Left forelimb (tissue), 1 donor: ENCODE measurements at places on chromosomes 13 and 19.

DNA sequence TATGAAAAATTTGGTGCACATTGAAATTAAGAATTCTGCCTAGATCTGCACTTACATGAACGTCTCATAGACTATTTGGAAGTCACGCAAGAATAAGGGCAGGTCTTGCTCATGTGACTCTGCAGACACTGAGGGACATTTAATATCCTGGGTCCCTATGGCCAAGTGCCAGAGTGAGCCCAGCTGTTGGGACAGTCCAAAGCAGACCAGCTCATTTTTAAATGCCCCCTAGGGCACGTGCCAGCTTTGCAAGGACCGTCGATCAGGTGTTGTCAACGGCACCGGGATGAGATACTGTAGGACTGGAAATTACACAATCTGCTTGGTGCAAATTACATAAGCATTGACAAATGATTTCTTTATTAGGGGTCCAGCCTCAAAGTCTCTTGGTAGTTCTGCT, 293.6 kb downstream of the TEX29 start:
- no peak for DNase-seq

DNA sequence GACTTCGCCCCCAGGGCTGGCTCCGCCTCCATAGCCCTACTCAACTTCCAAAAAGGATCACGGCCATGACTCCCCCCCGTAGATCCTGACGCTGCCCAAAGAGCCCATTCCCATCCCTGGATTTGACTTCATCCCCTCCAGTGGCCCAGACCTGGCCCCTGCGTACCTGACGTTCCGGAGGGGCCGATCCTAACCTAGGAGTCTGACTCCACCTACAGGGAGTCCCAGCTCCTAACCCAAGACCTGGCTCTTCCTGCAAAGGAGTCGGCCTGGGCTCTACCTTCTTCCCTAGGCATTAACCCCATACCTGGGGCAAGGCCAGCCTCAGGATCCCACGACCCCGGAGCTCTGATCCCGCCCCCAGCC, 10.8 kb downstream of the STAP2 start:
- no peak for DNase-seq

DNA sequence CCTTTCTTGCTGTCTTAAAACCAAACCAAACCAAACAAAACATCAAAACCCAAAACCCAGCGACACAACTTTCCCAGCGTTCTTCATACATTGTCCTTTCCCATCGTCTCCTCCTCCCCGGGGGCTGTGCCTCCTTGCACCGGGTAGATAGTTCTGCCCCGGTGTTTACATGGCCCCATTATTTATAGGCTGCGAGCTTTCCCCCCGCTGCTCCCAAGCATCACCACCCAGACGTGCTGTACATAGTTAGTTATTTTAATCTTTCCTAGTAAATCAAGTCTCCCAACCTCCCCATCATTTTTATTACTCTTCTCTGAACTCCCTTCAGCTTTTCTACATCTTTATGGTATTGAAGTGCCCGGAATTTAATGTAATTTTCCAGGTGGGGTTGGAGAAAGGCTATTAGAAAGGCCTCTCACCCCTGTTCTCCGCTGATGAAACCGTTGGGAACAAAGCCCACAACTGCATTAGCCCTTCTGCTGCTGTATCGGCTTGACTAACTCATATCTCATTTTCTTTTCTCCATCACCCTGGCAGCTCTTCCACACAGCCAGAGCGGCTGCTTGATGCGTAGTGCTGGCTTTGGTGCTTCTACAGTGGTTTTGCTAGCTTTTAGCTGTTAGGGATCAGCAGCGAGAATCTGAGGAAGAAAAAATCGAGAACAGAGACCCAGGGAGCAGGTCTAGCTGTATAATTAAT, 53.1 kb downstream of the FGF9 start:
- no peak for DNase-seq

DNA sequence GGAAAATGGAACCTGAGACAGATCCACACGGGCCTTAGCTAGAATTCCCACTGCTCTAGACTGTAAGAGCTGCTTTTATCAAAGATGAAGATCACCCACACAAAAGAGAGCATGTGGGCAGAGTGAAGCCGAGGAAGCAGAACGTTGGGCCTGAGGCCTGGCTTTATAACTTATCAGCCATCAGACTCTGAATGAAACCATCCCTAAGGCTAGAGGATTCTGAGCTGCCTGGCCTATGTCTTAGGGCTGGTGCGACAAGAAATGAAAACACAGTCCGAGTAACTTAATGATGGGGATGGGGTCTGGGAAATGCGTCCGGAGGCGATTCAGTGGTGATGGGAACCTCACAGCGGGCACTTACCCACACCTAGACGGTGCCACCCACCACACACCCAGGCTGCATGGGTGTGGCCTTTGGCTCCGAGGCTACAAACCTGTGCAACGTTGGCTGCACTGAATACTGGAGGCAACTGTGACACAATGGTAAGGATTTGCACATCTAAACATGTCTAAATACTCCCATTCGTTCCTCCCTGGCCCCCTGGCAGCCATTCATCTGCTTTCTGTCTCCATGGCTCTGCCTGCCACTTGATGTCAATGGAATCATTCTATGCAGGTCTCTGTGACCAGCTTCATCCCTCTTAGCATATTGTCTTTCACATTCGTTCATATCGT, 62.0 kb downstream of the SLC15A1 start:
- no peak for DNase-seq

DNA sequence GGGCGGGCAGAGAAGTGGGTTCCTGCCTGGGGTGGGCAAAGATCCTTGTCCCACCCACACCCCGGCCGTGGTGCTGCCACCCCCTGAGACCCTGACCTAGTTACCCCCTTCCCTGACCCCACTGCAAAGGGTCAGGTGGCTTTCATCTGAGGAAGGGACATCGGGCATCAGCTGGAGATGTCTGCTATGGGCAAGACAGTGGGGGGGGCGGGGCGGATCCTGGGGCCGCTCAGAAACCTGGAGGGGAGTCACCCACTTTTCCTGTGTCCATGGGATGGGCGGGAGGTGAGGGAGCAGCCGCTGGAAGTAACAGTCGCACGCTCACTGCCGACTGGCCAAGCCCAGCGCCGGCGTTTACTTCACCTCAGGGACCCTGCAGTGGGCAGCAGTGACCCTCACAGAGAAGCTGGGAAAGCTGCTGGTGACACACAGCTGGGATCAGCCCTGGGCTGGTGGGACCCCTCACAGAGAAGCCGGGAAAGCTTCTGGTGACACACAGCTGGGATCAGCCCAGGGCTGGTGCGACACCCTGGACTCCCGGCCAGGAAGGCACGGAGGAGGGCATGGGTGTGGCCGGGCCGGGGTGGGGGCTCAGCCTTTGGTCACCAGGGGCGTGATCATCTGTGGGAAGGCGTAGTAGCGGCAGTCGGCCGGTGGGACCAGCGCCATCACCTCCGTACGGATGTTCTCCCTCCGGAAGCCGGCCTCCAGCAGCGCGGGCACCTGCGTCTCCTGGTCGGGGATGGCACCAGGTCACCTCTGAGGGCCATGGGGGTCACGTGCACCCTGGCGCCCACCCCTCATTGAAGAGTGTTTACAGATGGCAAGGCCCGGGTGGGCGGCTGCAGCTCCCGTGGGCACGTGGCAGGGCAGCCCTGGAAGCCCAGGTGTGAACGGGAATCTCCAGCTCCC, 4.3 kb downstream of the GAMT start:
- no peak for DNase-seq

- DNase-seq: no peak
These were observed 13.1 kb downstream of the MAST3 start for GRCh38 chr19:18110609-18111232.

DNA sequence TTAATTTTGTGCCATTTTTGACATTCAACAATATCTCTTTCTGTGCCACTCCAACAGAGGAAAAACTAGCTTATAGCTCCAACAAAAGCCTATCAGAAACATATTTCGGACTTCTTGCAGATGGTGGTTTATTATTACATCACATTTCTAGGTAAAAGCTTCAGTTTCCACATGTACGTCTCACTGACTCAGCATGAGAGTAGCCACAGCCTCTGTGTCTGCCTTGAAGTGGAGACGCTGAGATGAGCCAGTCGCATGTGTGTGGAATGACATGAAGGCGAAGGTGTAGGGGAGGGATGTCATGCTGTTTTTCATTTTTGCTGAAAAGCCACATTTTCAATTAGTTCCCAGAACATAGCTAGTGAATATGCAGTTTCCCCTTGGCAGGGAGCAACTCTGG, 598.6 kb downstream of the EFNB2 start:
- DNase-seq: no peak

GRCh38 chr13:111076155-111077013, 38.7 kb upstream of the ARHGEF7 start:
- no peak for DNase-seq

DNA sequence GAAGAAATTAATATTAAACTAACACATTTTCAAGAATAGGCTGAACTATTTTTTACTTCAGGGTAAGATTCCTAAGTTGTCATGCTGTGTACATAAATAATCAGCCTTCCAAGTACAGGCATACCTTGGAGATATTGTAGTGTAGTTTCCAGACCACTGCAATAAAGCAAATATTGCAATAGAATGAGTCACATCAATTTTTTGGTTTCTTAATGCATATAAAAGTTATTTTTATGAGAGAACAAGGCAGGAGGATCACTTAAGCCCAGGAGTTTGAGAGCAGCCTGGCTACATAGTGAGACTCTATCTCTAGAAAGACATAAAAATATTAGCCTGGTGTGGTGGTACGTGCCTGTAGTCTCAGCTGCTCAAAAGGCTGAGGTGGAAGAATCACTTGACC, 511.5 kb downstream of the UQCRFS1 start:
- DNase-seq: no peak

DNA sequence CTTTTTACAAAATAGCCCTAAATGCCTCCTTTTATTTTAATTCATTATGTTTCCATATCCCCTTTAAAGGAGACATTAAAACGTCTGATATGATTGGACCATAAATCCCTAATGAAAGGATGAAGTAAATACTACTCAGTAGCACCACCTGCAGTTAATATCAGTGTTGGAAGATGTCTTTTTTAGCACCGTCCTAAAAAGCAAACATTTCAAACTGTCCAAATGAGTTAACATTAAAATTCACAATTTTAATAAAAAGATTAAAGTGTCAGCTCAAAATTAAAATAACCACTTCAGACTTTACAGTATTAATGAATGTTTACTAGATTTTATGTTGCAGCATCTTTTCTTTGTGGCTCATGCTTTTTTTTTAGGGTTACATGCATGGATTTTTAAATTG, 12.3 kb downstream of the ZNF507 start:
- no peak for DNase-seq

DNA sequence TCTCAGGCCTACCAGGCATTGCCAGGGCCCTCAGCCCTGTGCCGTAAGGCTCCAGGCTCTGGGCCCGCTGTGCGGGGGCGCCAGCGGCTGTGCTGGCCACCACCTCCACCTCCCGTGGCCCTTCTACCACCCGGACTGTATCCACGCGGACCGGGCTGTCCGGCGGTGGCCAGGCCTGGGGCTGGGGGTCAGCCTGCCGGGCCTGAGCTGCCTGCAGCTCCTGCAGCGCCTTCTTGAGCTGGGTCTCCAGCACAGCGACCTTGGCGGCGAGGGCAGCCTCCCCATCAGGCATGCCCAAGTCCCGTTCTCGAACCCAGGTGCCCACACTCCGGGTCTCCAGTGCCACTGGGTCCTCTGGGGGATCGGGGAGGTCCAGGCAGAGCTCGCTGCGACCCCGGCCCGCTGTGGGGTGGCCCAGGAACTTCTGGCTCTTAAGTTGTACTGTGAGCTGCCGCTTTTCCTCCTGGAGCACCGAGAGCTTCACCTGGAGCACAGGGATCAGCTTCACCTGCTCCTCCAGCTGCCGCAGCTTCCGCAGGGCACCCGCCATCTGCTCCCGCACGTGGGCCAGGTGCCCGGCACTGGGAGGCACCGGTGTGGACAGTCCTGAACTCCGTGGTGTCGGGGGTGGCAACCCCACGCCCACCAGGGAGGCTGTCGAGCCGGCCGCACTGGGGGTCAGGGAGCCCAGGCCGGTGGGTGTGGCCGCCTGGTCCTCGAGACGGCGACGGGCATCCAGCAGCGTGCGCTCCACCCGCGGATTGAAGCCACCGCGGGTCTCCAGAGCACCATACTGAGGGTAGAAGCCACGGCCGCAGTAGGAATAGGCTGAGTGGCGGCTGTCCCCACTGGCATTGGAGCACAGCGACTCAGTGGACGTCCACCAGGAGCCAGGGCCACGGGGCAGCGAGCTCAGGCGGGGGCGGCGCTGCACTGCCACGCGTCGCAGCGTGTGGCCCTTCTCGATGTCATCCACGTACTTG, 4.1 kb downstream of the KANK2 start:
- DNase-seq: no peak

- no peak for DNase-seq
These were observed at the start of gene CFD for GRCh38 chr19:858868-859843. CFD (plus strand) TSS chr19:859664; CDS start chr19:859690, 26 bp downstream.

DNA sequence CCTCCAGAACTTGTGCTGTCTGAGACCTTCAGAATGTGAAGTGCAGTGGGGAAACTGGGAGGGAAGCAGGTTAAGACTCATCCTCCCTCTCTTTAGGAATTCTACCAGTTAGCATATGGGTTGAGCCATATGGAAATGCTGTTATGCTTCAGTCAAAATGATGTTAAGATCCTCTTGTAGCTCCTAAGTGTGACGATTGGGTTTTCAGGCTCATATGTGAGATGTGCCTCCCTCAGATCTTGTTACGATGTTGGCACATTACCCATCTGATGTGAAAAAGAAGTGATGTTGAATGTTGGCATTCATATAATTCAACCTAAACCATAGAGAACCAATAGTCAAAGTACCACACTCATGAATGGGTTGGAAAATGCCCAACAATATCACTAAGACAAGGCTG, 67.8 kb upstream of the IPO5 start:
- no peak for DNase-seq

- DNase-seq: no peak
These were observed 1.3 kb downstream of the FPR3 start for GRCh38 chr19:51796195-51796679.

DNA sequence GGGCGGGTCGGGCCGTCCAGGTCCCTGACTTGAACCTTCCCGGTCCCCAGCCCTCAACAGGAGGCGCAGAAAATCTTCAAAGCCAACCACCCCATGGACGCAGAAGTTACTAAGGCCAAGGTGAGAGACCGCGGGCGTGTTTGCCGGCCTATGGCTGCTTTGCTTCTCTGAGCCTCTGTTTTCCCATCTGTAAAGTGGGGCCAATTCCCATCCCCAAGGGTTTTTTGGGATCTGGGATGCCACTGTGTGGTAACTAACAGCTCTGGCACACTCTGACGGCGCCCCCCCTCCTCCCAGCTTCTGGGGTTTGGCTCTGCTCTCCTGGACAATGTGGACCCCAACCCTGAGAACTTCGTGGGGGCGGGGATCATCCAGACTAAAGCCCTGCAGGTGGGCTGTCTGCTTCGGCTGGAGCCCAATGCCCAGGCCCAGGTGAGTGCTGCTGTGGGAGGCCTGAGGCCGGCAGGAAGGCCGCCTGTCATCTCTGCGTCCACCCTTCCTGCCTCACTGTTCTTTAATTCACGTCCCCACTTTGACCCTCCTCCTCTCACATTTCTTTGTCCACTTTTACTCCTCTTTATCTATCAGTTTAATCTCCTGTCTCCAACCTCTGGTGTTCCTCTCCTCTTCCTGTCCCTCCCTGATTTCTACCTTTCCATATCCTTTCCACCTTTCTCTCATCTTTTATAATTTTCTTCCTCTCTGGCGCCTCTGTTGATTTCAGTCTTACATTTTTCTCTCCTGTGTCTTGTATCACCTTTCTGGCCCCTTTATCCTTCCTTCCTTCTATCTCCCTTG, 7.1 kb downstream of the FUZ start:
- DNase-seq: no peak
